ENCODE measurements at places on chromosomes 6 and 20. TPM values are rescaled to one million over a fixed set of nuclear protein-coding genes. Genes with fewer than 3 reads are reported as not detected.

CDH26 gene
- total RNA-seq = 0.07 TPM

DNA sequence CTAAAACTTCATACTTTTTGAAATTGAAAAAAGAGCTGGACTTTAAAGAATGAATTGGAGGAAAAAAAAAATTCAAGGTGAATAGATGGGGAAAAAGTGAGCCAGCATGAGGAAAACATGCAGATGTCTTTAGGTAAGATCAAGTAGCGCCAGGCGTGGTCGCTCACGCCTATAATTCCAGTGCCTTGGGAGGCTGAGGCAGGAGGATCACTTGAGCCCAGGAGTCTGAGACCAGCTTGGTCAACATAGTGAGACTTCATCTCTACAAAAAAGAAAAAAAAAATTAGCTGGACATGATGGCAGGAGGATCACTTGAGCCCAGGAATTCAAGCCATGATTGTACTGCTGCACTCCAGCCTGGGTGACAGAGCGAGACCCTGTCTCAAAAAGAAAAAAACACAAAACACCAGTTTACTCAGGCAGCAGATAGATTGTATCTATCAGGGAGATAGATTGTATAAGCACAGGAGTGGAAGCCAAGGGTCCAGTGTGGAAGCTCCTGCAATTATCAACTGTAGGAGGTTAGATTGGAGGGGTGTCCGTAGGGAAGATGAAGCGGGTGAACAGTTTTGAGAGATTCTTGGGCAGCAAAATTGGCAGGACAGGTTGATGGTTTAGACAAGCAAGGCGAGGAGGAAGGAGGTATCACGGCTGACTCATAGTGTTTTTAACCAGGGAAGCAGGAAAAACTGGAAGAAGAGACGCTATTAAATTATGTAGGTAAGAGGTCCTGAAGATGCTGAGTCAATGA, 97.6 kb upstream of the ZNF217 start:
- no peak for DNase-seq

GRCh38 chr6:15593798-15594197, 69.0 kb downstream of the DTNBP1 start:
- DNase-seq = no peak

DNA sequence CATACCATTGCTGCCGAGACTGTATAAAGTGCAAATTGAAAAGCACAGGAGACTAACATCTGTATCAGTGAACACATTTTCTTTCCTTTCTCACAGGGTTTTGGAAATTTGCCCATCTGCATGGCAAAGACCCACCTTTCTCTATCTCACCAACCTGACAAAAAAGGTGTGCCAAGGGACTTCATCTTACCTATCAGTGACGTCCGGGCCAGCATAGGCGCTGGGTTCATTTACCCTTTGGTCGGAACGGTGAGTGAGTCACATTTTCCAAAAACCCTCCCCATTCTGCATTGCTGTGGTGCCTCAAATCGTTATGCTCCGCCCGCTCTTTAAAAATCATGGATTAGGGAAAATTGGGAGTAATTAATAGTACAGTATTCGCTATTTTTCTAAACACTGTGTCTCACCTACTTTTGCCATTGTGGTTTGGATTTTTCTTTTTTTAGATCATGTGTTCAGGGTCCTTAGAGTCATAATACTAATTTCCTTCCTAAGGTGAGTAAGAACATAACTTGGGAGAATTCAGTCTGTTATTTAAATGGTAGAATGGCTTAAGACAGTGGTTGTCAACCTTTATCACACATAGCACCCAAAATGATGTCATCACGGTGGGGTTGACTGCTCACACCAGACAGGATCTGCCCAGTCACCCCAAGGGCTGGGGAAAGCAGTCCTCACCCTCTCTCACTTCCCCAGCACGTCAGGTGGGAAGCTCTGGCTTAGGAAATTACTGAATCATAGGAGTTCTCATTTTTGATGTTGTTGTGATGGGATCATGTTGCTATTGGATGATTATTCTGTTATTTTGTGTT, 171.6 kb downstream of the MTHFD1L start:
- DNase-seq = no peak

All from pulmonary artery endothelial cell (primary cell).